ENCODE measurements at places on chromosomes 7 and 10.

GRCh38 chr10:101223274-101224059 is 5.8 kb downstream of the LBX1 start:
- DNase-seq: no peak

GRCh38 chr10:100370714-100371481 is 23.9 kb downstream of the SCD start:
- DNase-seq: peak; percentile 43

DNA sequence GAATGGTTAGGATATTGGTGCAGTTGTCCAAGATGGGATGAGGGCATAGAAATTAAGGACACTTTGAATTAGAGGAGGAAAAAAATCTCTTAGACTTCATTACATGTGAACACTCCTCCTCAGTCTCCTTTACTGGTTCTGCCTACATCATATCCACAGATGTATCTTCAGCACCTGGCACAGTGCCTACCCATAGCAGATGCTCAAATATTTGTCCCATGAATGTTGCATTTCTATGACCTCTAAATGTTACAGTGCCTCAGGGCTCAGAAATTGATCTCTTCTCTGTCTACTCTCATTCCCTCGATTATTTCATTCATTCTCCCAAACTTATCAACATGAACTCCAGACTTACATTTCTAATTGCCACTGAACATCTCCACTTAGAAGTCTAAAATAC is 17.1 kb downstream of the CNNM1 start:
- DNase-seq: no peak

DNA sequence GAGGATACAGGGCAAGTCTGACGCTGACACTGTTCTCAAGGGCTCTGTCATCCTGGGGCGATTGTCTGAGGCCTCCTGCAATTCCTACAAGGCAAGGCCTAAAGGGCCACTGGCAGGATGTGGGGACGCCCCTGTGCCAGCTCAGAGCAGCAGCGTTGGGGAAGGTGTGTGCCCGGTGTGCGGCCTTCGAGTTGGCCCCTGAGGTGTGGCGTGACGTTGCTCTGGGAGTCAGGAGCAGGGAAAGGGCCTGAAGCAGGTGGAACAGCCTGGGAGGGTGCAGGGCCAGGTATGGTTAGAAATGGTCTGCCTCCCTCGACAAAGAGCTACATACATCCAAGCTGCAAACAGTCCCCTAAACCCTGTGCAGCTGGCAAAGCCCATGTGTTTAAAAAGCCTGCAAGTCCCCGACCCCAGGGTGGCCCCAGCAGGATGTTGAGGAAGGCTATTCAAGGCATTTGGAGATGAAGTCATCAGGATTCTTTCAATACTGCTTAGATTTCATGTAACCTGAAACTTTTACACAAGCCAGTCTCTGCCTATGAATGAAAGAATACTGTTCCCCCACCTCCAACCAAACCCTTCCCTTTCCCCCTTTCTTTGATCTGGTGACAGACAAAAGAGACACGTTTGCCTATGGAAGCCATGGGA is 142.5 kb upstream of the TNS3 start:
- no peak for DNase-seq

- DNase-seq: no peak
Observed at GRCh38 chr10:43727935-43728334, 79.3 kb upstream of the ZNF32 start.

- DNase-seq: no peak
Observed at GRCh38 chr10:4623757-4624420, 202.1 kb upstream of the AKR1E2 start.

DNA sequence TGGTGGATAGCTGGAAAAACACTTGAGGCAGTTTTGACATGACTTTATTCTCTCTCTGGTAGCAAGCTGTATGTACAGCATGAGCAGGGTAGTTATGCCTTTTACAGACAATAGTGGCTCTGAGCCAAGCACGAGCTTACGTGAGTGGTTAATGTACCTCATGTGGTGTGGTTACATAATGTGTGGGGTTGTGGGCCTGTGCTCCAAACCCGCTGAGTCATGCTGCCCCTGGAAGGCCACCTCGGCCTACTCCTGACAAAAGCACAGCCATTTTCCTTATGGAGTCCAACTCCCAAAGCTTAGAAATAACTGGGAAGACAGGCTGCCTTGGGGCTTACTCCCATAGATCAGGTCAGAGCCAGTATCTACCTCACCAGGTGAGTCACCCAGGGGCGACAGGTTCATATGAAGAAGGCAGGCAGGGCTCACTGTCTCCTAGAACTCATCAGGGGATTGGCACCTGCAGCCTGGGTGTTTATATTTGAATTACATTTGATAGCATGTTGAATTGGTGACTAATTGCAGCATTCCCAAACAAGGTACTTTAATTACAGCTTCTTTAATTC is 404.5 kb downstream of the ADRA2A start:
- no peak for DNase-seq

DNA sequence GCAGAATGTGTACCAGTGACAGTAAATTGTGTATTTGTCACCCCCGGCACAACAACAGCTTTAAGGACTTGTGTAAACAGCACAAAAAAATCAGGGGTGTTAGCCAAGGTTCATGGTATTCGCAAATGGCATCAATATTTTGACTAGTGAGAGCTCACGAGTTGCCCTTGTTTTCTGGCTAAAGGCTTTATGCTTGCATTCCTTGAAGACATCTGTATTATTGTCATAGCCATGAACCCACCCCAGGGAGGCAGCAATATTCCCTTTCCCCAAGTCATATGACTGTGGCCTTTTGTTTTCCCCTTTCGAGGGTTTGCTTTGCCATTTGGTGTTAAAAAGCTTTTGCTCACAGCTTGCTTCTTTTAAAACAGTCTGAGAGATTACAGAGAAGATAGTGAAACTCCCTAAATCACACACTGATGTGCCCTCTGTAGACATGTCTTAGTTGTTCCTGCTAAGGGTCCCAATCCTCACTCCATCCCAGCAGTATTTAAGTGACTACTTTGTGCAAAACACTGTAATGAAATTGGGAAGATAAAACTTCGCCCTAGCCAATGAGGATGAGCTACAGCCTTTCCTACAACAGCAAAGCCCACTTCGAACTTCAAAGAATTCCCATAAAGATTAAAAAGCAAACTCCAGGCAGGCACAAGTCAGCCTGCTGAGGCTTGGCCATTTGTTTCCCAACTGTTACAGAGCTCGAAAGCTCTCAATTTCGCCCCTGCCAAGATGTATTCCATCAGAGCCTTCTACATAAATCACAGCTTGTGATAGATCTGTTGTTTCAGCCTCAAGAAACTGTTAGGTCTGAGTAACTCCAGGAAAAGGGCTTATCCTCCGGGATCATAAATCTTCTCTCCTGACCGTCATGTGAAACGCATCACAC is 172.3 kb downstream of the ADAM12 start:
- no peak for DNase-seq

GRCh38 chr7:155815332-155816191 is 3.3 kb upstream of the SHH start:
- peak; percentile 47 for DNase-seq

GRCh38 chr7:136877990-136878389 is 9.5 kb downstream of the CHRM2 start:
- DNase-seq: no peak

- no peak for DNase-seq
Observed at GRCh38 chr7:128362670-128363069, 1.2 kb upstream of the PRRT4 start.

DNA sequence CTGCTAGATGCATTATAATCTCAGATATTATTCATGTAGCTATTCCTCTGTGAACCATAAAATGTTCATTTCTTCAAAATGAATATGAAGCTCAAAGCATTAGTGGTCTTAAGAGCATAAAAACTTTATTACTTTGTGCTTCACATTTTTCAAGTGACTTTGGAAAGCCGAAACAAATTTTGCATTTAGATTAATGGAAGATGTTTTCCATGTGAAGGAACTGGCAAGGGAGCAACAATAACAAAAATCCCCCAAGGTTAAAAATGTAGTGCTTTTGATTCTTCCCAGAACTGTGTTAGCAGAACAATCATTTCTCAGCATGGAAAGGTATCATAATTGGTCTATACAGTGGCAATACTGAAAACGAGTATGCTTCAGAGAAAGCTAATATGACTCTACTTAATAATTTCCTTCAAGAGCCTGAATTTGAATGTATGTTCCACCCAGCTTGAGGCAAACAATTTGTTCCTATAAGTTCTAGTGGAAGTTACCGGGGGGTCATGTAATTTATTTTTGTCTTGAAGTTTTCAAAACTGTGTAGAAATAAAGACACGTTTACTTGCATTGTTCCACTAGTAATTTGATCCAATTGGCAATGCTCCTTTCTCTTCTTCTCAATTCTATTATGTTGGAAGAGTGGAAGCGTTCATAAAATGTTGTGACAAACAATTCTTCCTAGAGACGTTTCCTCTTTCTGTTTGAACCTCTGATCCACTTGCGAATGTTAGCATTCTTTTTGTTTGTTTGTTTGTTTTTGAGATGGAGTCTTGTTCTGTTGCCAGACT is 665.4 kb downstream of the AUTS2 start:
- no peak for DNase-seq

DNA sequence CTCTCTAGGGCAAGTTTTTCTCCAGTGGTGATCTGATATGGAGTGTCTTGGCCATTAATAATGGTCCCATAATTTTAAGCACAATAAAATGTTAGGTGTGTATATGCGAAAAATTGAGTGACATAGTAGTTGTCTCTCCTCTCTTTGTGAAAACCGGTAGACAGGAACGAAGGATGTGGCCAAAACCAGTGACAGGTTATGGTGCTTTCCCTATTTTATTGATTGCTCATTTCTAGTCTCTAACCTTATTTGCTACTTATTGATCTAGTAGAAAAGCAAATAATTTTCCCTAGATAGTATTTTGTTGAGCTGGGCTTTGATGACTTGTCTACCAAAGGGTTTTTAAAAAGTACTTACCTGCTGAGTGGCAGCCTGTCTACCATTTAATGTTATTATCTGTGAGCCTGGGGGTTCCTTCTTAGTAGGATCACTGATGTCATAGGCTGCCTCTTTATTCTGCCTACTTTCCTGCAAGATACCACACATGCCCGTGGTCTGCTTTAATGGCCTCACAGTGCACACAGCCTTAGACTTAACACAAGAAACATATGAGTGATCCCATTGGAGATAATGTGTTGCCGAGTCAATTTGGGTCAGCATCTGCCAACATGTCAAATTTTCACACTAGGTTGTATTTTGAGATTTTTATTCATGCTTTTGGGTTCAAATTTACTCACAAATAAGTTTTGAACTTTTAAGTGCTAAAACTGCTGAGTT is 100.0 kb downstream of the AUTS2 start:
- no peak for DNase-seq

DNA sequence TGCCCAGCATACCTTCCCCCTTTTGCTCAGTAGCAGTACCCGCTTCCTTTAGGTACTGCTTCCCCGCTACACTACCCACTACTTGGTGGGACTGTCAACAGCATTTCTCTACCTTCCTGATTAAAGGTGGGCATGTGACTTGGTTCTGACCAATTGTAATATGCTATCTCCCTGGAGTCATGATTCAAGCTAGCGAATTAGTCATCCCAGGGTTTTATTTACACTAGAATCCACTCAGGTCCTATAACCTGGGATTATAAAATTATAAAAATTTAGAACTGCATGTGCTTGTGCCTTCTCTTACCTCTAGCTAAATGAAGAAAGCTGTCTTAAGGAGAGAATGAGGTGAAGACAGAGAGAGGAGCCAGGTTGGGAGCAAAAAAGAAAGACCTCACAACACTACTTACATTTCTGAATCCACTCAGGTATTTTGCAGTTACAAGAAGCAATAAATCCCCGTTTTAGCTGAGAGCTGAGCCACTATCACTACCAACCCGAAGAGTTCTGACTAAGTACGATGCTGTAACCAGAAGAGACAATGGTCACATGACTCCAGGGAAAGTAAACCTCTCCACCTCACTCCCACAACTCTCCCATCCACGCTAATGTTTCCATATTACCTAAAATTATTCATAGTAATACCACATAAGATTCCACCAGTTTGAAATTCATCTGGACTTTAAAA is 9.7 kb downstream of the GBX1 start:
- DNase-seq: no peak

- DNase-seq: no peak
Observed at GRCh38 chr10:68194290-68194689, 37.6 kb downstream of the ATOH7 start.

DNA sequence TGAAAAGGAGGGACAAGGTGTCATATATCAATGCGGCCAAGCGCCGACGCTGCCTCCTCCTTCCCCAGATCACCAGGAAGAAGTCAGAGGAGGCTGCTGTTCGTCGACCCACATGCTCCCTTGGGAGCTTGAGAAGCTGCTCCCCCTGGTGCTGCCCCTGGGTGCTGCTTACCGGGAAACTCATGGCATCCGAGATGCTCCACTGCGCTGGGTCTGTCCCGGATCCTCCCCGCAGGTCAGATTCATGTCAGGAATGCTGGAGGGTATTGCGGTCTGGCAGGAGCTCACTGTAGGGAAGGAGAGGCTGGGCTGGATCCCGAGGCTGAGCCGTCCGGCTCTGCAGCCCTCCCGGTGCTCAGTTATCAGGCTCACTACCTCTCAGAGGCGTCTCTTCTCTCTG is 123.7 kb upstream of the FAM20C start:
- no peak for DNase-seq

DNA sequence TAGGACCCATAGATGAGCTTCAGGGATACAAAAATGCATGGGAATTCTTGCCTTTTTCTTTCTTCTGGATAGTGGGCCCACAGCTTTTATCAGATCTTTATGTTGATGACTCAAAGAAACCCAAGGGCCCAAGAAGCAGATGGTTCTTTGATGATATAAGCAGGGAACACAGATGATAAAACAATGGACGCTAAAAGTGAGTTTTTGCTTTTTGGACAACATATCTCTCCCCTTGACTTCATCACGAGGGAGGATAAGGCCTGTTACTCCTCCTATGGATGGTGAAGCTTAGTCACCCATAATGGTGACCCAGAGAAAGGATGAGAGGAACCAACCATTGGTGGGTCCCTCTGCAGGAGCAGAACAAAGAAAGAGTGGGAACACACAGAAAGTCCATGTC is 6.5 kb upstream of the OGA start:
- no peak for DNase-seq

GRCh38 chr7:36711256-36711655 is 13.0 kb downstream of the AOAH start:
- no peak for DNase-seq
